Spinal cord (tissue), 10 donors: ENCODE measurements at places on chromosomes 2 and 18. TPM values are rescaled to one million over a fixed set of nuclear protein-coding genes. Genes with fewer than 3 reads are reported as not detected.

The ERFE gene
- total RNA-seq = 0.79 TPM

DNA sequence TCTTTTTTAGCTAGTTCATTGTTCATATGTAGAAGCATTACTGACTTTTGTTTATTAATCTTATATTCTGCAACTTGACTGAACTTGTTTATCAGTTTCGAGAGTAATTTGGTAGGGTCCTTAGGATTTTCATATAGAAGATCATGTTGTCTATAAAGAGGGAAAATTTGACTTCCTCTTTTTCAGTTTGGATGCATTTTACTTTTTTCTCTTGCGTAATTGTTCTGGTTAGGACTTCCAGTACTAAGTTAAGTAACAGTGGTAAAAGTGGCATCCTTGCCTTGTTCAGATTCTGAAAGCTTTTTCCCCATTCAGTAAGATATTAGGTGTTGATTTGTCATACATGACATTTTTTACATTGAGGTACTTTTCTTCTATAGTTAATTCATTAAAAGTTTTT is 726.0 kb downstream of the KCNJ3 start:
- no peaks in the 10 kb centered on the region for H3K36me3 ChIP-seq
- H3K4me1 ChIP-seq = no peaks in the 10 kb centered on the region
- H3K27ac ChIP-seq = no peak overlapping the region
- no peak for DNase-seq
- no peak overlapping the region for H3K4me3 ChIP-seq

DNA sequence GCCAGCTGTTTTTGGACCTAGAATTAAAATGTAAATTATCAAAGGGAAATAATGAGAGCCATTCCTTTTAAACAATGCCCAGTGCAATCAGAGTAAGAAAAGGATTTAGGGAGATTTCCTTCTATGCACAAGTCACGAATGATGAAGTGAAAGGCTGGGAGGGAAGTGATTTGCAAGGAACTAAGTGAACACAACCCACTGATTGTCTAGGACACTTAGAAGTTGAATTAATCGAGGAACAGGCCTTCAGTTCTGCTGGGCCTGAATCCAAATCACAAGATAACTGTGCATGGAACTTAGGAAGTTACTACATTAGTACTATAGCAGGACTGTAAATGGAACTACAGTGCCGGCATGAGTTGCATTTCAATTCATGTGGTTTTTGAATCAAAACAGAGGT is 17.7 kb downstream of the MAP2 start:
- peak; percentile 89 for DNase-seq
- H3K36me3 ChIP-seq = no peaks in the 10 kb centered on the region

DNA sequence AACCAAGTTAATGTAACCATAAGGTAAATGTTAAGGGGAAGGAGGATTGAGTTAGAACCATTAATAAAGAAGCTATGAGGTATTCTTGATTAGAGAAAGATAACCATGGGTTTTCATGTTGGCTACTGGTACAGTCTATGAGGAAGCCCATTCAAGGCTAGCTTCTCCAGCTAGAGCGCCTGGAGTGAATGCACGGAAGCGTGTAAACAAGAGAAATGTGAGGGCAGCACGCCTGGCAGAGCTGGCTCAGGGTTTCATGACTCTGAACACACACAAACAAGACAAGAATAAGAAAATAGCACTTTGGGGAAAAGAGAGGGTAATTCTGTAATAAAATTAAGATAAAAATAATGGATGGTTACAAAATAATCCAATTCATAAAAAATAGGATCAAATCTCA is 255.3 kb downstream of the PDE11A start:
- DNase-seq = no peak
- no peaks in the 10 kb centered on the region for H3K4me1 ChIP-seq
- H3K27me3 ChIP-seq = no peaks in the 10 kb centered on the region

DNA sequence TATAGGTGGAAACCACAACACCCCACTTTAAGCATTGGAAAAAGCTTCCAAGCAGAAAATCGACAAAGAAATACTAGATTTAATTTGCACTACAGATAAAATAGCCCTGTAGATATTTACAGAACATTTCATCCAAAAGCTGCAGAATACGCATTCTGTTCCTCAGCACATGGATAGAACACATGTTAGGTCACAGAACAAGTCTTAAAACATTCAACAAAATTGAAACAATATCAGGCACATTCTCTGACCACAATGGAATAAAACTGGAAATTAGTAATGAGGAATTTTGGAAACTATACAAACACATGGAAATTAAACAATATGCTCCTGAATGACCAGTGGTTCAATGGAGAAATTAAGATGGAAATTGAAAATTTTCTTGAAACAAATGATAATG is 27.8 kb upstream of the XDH start:
- H3K27ac ChIP-seq = no peak overlapping the region
- H3K27me3 ChIP-seq = no peaks in the 10 kb centered on the region
- H3K36me3 ChIP-seq = no peaks in the 10 kb centered on the region
- DNase-seq = no peak
- no peaks in the 10 kb centered on the region for H3K4me1 ChIP-seq

GRCh38 chr2:72146347-72147302 is 1.0 kb downstream of the CYP26B1 start:
- H3K4me3 ChIP-seq = peak overlapping the region; percentile 13
- no peak overlapping the region for H3K27ac ChIP-seq
- no peaks in the 10 kb centered on the region for H3K36me3 ChIP-seq
- H3K4me1 ChIP-seq = peaks cover 78% of the 10 kb centered on the region
